ENCODE measurements at places on chromosomes 12 and 14. TPM values are rescaled to one million over a fixed set of nuclear protein-coding genes. Genes with fewer than 3 reads are reported as not detected.

Gene CD163
- total RNA-seq, result under 0.01 TPM

Gene TAS2R50
- total RNA-seq, result 3.1 TPM

Gene DNAL1
- total RNA-seq, result 11.0 TPM

Gene C12orf54
- total RNA-seq, result not detected

Gene DNAH10
- total RNA-seq, result 20.0 TPM

Gene PCBP2
- total RNA-seq, result 193 TPM

Gene PMEL
- total RNA-seq, result 1.1 TPM

All from regular cardiac myocyte (primary cell).